ENCODE measurements at places on chromosomes 3 and 15. TPM values are rescaled to one million over a fixed set of nuclear protein-coding genes. Genes with fewer than 3 reads are reported as not detected.

- no peak for DNase-seq
Measured at GRCh38 chr3:66475386-66476020, 25.3 kb downstream of the LRIG1 start.

GRCh38 chr3:37475435-37475834 lies 301.1 kb upstream of the LRRFIP2 start:
- DNase-seq = no peak

DNA sequence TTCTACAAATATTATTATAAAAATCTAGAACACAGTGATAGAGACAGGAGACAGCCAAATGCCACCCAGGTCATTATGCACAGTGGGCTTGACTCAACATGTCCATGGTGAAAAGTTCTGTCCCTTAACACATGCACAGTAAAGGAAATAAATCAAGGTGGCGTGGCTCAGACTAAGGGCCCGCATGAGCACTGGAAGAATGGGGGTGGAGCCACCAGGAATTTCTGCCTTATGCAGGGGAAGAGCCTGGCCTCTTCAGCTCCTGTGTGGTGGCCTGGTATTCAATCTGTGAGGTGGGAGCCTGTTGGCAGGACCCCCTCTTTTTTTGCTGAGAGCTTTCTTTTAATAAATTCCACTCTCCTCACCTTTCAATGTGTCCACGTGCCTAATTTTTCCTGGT lies 17.2 kb upstream of the SPG21 start:
- DNase-seq = no peak

DNA sequence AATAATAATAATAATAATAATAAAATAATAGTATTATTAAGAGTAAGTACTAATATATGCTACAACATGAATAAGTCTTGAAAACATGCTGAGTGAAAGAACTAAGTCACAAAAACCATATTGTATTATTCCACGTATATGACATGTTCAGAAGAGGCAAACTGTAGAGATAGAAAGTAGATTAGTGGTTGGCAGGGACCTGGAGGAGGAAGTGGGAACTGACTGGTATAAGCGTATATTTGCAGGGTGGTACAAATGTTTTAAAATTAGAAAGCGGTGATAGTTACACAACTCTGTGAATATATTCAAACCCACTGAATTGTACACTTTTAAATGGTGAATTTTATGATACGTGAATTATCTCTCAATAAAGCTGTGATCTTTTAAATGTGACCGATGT lies 32.8 kb downstream of the LRRK1 start:
- DNase-seq = no peak

- peak; percentile 22 for DNase-seq
Measured at GRCh38 chr3:37673401-37673800, 188.3 kb upstream of the CTDSPL start.

GRCh38 chr3:144085964-144086363 lies 114.3 kb downstream of the DIPK2A start:
- DNase-seq = no peak

GRCh38 chr3:177519588-177519987 lies 322.3 kb upstream of the TBL1XR1 start:
- DNase-seq = no peak

DNA sequence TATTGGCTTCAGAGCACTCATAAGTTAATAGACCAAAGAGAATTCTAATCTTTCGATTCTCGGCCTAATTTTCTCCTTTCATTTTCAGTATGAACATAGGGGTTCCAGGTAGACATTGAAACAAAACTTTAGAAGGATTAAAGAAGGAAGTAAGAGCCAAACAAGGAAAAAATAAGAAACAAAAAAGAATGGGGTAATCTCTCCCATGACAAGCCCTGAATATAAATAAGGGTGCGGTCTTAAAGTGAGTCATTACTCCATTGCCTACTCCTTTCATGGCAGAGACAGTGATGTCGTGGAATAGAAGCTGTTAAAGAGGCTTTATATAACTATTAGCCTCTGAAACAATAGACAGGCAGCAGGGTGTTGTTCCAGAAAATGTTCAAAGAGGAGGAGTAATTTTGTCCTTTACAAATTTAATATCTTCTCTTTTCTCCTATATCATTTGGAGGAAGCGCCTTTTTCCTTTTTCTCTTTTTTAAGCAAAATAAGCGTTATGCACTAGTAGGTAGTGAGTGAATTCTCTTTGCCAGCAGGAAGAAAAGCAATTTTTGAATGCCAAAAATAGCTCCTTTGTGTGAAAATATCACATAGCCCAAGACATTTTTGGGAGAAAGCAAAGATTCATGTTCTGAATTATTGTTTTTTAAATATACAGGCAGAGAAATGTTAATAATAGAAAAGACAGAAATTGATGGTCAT lies 607.9 kb upstream of the KCNMB2 start:
- DNase-seq = no peak

DNA sequence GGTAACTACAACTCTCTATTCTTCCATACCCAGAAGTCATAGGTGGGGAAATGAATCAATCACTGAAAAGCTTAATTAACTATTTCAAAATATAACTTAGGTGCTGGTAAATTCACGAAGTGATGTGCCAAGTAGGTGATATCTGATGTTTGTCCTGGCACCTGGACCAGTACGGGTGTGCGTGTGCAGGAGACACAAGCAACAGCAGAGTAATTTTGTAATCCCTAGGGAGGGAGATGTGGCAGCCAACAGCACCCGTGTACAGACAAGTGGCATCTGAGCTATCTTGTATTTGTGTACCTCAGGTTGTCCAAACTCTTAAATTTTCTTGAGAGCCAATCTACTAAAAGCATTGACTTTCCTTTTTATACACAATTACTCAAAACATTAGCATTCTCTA lies 22.8 kb downstream of the USF3 start:
- no peak for DNase-seq

DNA sequence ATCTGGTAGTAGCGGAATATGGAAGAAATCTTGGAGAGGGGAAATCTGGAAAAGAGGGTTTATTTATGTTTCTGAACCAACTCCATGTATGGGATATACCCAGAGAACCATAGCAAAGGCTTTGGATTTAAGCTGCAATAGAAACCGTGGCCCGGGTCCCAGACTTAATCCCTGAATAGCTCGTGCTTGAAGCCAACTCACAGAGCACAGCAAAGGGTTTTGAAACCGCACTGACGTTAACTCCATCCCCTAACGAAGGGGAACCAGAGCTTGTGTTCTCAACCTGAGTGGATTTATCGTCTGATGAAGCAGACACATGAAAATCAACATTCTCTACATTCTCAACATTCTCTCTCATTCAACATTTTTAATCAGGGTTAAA lies 154.6 kb downstream of the APBA2 start:
- DNase-seq = no peak

- no peak for DNase-seq
Measured at GRCh38 chr3:176840641-176841286, 356.5 kb downstream of the TBL1XR1 start.

DNA sequence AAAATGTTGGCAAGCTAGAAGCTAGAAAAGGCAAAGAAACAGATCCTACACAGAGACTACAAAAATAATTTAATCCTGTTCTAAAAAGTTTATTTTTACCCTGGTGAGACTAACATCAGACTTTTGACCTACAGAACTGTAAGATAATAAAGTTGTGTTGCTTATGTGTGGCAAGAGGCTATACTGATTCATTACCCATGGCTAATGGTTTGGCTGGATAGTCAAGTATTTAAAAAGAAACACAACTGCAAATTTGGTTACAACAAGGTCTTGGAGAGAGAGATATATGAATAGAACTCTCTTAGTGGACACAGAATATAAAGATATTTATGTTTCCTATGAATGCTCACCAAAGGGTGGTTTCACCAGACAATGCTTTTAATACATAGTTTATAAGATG lies 364.2 kb upstream of the PLSCR5 start:
- no peak for DNase-seq

DNA sequence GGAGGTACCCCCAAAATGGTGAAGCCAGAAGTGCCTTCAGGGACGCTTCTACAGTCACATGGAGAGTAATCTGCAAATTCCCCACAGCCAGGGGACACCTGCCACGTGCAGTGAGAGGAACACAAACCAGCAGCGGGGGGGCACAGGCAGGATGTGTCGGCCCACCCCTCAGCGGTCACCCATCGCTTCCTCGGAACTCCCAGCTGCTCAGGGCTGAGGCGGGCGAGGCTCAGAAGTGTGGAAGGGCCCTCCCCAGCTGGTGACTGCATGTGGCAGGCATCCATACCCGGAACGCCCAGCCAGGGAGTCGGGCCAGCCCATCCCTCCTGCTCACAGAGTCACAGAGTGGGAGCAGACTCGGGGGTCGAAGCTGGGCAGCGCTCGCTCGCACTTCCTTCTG lies 63.7 kb downstream of the SLC12A8 start:
- DNase-seq = peak; percentile 91

The UCN2 gene
- total RNA-seq = not detected

The LMAN1L gene
- total RNA-seq = 4.3 TPM
